ENCODE measurements at places on chromosomes 7 and 10. TPM values are rescaled to one million over a fixed set of nuclear protein-coding genes. Genes with fewer than 3 reads are reported as not detected.

STEAP2 gene
- total RNA-seq = 5.1 TPM

- DNase-seq = peak; percentile 82
These were observed 17.8 kb upstream of the PDLIM1 start for GRCh38 chr10:95308389-95309302.

FAM25A gene
- not detected for total RNA-seq

H2BK1 gene
- total RNA-seq = not detected

DNA sequence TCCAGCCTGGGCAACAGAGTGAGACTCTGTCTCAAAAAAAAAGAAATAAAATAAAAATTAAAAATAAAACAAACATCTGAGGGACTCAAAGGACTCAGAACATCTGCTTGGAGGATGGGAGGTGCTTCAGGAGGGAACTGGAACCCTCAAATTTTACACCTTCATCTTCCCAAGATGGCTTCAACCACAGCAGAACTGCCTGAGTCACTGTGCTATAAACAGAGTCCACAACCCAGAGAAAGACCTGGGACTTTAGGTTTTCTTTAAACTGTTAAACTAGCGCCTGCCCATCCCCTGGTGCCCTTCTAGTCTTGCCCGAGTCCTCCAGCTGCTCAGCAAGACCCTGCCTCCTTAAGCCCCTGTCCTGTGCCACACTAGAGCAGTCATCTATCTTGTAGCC is 40.8 kb downstream of the RGS10 start:
- DNase-seq = no peak

ASZ1 gene
- not detected for total RNA-seq

SEC23IP gene
- 15.0 TPM for total RNA-seq

GRCh38 chr10:64115471-64115870 is 594.3 kb downstream of the REEP3 start:
- DNase-seq = no peak

DNA sequence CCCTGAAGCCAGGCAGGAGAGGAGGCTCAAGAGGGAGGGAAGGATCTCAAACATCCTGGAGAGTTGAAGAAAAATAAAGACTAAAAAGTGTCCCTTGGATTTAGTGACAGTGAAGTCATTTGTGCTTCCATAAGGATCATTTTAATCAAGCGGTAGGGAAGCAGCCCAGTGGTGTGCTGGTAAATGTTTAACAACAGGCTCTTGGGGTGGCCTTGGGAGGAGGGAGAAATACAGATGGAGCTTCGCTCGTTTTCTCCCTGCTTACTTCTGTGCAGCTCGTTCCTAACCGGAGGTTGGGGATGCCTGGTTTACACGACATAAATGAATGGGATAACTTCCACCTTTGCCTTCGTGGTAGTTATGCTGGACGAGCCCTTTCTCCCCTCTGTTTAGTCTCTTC is 140.0 kb downstream of the CAMK1D start:
- no peak for DNase-seq

GRCh38 chr7:40015790-40016296 is 65.8 kb downstream of the CDK13 start:
- no peak for DNase-seq

DNA sequence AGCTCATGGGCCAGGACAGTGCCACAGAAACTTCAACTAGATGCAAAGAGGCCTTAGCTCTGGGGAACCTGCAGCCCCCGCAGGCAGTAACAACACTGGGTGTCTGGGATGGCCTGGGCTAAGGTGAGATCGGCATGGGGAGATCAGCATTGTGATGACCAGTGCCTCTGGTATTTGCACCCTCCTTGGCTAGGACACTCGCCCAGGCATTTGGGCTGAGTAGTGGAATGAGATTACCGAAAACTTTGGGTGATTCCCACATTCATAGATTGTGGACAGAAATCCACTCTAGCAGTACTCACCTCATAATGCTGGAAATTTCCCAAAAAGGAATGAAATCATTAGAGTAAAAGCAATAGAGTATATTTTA is 70.6 kb upstream of the ZMIZ2 start:
- no peak for DNase-seq

GRCh38 chr10:122132331-122132755 is 138.8 kb upstream of the BTBD16 start:
- DNase-seq = no peak

SAMD9 gene
- 4.6 TPM for total RNA-seq

FOXP2 gene
- 10.7 TPM for total RNA-seq

- DNase-seq = no peak
These were observed 205.3 kb downstream of the HTR7 start for GRCh38 chr10:90652519-90652918.

IGFBP3 gene
- 5.4 TPM for total RNA-seq

GRCh38 chr10:33067917-33068316 is 109.9 kb upstream of the ITGB1 start:
- no peak for DNase-seq

- DNase-seq = no peak
These were observed 663 bp downstream of the VPS37D start for GRCh38 chr7:73668103-73668885.

Measured in pancreas (tissue), 10 donors.